ENCODE measurements at places on chromosomes 1 and 21. TPM values are rescaled to one million over a fixed set of nuclear protein-coding genes. Genes with fewer than 3 reads are reported as not detected.
A peak's percentile ranks its signal among the peaks of the same experiment; 100 is the strongest.

GRCh38 chr1:14010476-14010875, 310.5 kb downstream of the PRDM2 start:
- ATAC-seq = peak; percentile 21

The PADI2 gene
- total RNA-seq = 1.7 TPM

DNA sequence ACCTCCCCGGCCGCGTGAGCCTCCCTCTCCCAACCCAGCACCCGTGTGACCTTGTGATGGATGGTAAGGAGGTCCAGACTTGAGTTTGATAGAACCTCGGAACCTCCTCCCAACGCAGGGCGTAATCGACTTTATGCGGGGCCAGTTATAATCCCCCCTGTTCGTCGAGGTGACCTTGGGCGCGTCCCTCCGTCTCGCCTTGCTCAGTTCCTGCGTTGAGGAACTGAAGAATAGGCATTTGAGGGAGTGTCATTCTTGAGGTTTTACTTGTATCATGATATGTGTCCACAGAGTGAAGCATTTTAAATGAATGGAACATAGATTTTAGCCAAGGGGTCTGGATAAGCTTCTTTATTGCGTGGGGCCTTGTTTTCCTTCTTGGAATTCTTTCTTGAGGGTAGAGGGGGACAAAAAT, 433 bp downstream of the TIMM17A start:
- peak; percentile 47 for ATAC-seq

DNA sequence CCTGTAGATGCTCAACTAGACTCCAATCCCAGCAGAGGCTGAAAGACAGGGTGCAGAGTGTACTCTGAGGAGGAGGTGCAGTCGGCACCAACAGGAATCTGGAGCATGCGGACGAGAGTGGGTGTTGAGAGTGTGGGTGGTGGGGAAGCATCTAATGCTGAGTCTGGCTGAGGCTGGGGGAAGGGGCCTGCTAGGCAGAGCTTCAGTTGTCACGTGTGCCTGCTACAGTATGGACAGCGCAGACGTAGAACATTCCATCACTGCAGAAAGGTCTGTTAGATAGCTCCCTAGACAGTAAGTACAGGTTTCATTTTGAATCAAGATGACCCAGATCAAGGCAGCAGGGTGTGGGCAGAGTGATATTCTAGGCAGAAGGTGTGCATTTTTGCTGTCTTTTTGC, 23.1 kb downstream of the SNAP47 start:
- no peak for ATAC-seq

- peak; percentile 42 for ATAC-seq
These were observed 1.3 kb downstream of the SMG5 start for GRCh38 chr1:156281281-156281680.

DNA sequence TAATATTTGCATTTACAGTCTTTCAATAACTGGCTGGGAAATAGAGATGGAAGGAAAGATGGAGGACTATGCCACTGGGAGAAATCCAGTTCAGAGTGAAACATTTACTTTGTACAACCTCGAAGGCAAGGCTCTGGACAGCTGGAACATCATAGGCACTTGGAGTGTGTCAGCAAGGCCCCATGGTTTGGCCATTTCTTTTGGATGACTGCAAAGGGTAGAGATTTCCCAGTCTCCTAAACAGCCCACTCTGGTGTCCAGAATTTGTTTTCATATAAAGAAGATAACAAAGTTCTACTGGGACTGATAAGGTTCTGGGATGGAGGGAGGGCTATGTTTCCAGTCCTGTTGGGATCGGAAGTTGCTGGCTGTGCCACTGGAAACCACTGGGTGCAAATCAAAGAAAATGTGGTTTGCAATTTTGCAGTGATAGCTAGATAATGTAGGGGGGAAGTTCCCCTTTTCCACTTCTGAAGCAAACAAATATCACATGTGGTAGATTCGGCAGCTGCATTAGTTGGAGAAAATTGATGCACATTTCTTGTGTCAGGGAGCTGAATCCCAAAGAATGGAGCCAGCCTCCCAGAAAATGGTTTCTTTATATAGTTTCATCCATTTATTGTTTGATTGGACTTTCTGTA, 16.2 kb downstream of the KCND3 start:
- no peak for ATAC-seq

The IL19 gene
- total RNA-seq = 0.90 TPM

DNA sequence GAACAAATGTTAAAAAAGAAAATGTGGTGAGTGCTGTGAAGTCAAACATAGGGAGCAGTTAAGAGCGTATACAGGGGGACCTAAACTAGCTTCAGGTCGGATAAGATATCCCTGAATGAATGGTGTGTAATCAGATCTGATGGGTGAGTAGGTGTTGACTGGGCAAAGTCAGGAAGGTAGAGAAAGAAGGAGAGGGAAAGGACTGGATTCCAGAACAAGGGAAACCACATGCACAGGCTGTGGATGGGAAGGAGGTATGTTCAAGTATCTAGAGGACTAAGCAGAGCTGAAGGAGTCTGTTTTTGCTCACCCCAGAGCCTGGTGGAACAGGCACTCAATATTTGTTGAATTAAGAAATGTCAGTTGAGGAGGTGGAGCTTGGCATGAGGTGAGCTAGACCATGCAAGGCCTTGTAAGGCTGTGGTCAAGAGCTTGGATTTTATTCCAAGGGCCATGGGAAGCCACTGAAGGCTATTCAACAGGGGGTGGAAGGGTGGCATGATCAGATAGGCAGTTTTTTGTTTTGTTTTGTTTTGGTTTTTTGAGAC, 27.4 kb downstream of the MAP7D1 start:
- no peak for ATAC-seq

- no peak for ATAC-seq
These were observed 717 bp downstream of the CRYZL1 start for GRCh38 chr21:33640697-33641351.

GRCh38 chr21:33846141-33846540, 69.5 kb downstream of the ATP5PO start:
- ATAC-seq = no peak

The C1orf226 gene
- total RNA-seq = 5.8 TPM

- ATAC-seq = peak; percentile 34
These were observed 548 bp upstream of the CDC20 start for GRCh38 chr1:43358121-43358745.

GRCh38 chr1:233759665-233760064, 144.8 kb upstream of the SLC35F3 start:
- ATAC-seq = no peak

DNA sequence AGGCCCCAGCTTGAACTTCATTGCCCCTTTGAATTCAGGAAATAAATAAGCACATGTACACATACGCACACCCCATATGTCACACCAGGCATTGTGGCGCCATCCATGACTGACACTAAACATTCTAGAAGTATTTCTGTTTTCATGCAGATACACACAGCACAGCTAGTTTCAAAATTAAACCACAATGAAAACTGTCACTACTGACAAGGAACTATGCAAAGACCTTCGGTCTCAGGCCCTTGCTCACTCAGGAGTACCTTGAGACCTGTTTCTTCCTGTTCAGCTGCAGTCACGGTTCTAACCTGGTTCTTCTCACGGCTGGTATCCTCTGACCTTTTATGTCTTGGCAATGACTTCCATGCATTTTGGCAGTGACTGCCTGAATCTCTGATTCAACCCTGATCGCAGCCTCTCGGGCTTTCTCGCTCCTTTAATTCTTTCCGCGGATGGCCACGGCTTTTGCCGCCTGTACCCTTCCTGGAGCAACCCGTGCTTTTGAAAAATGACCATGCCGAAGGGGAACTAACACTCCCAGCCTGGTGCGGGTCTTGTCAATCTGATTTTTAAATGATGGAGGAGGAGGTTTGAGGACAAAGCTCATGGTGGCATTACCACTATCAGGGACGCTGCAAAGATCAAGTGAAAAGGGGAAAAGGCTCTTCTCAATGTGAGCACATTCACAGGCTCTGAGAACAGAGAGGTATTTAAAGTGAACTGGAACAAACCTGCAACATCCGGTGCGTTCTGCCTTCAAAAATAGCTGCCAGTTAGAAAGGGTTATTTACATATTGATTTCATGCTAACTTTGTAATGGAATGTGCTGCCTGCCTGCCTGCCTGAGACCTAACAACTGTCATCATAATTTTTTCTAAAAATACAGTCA, 384.6 kb downstream of the RRAGC start:
- peak; percentile 57 for ATAC-seq

The C1orf141 gene
- 0.09 TPM for total RNA-seq
